Stimulated activated CD4-positive, alpha-beta T cell treated with anti-CD3 and anti-CD28 coated beads, TNF-alpha, amount 100 ng/mL, for 24 hours (primary cell): ENCODE measurements at places on chromosomes 3 and 15.

GRCh38 chr15:67358812-67359211, 104.2 kb downstream of the IQCH start:
- no peak for DNase-seq

- no peak for DNase-seq
Observed at GRCh38 chr3:189040656-189041335, 131.0 kb upstream of the TPRG1 start.

DNA sequence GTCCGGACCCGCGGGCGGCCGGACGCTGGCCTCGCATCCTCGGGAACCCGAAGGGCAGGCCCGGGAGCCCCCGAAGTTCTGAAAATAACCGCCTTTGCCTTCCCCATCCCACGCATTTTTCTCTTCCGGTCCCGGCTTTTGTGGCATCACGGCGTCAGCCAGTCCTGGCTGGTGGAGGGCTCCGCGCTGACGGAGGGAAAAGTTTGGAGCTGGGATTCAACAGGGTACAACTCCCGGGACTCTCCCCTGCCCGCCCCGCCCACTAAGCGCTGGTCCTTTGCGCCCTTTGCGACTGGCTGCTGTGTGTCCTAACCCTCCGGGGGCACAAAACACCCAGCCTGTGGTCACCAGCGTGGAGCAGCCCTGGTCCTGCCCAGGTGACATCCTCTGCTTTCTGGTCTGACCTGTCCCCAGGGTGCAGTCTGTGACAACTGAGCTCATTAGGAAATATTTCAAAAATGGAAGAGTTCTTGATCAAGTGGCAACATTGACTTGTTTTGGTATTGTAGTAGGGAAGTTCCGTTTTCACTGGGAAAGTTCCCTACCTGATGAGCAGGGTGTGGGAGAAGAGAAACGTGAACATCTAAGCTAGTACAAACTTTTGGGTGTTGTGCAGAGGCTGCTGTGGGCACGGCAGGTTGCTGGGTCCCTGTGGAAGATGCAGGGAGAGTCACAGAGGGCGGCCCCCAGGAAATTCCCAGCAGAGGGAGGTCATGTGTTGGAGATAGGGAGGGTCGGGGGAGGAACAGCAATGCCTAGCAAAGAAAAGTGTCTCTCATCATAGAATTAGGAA, 775 bp downstream of the ARNT2 start:
- no peak for DNase-seq

GRCh38 chr3:26236531-26236930, 386.0 kb upstream of the LRRC3B start:
- no peak for DNase-seq

GRCh38 chr3:141811348-141811747, 48.1 kb downstream of the GRK7 start:
- DNase-seq: no peak

- DNase-seq: no peak
Observed at GRCh38 chr3:155859859-155860258, 5.6 kb upstream of the SLC33A1 start.

GRCh38 chr3:99867594-99868310, 50.1 kb downstream of the CMSS1 start:
- no peak for DNase-seq

- no peak for DNase-seq
Observed at GRCh38 chr3:58646503-58646902, 20.1 kb downstream of the FAM3D start.

DNA sequence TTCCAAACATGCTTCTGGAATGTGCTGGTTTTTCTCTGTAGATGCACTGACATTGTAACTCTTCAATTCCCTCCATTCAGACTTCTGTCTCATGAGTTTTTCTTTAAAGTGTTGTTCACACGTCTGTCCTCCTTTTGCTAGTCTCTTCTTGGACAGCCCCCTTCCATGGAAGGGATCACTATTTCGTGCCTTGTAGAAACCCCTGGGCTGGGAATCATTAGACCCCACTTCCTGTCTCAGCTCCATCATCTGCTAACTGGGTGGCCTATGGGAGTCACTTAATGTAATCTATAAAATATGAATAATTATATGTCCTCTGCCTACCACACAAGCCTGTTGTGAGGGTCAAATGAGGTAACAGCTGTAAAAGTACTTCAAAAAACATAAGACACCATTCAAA, 110.6 kb downstream of the THSD4 start:
- DNase-seq: no peak

DNA sequence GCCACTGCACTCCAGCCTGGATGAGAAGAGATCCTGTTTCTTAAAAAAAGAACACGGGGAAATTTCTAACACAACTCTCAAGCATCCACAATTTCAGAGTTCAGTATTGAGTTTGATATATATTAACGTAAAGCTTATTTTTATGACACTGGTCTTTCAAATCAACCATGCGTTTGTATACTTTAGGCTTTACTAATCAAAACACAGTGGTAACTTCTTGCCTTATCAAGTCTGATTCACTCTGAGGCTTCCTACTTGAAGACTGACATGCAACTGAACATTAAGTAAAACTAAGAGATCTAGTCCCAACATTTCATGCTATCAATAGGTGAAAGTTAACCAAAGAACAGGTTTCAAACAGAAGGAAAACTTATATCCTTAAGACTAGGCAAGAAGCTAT, 46.7 kb downstream of the PRTG start:
- DNase-seq: no peak

DNA sequence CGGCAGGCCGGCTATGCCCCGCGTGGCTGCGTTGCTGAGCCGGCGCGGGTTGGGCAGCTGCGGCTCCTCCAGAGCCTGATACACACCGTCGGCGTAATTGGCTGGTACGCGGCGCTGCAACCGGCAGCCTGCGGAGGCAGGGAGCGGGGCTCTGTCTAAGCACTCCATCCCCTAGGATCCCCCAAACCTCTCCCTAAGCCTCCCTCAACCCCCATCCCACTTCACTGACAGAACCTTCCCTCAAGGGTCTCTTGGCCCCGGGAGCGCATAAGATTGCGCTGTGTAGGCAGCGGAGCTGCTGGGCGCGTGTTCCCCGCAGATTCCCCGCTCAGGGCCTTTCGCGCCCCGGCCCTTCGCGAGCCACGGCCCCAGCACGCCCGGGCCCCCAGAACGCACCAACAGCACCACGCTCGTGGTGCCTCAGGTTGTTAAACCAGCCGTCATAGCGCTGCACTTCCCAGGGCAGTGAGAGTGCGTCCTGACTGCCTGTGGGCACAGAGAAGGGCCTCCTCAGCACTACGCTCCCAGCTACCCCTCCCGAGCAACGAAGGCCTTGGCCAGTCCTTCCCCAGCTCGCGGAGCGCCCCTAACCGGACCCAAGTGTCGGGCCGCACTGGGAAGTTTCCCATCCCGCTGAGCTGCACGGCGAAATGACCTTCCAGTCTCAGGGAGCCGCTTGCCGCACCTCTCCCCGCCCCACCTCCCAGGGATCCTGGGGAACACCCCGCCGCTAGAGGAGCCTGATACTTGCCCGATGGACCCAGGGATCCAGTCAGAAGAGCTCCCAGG, 1.2 kb downstream of the DUOX2 start:
- DNase-seq: no peak

- DNase-seq: no peak
Observed at GRCh38 chr3:157718800-157719199, 215.6 kb upstream of the VEPH1 start.

DNA sequence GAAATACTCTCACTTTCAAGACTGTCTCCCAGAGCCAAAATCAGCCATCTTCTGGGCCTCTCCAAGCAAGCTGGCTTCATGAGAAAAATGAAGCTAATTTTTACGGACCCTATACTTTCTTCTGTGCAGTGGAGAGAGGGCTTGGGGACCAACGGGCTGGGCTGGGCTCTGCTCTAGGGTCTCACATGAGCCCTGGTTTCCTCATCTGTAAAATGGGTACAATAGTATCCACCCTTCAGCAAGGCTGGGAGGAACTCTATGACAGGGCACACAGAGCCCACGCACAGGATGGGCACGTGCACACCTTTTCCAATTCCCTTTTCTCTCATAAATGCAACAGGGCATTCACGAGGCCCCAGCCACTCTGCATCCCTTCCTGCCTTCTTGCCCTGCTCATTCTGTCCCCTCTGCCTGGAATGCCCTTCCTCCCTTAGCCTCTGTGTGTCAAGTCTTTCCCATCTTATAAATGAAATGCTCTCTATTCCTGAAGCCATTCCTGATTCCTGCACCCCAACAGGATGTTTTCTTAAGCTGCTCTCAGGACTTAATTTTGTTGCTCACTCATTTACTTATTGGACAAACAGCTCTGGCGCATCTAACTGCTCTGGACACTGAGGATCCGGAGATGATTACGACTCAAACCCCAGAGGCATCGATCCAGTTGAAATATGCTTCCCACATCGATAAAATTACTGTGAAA, 32.9 kb upstream of the SEC13 start:
- DNase-seq: no peak

DNA sequence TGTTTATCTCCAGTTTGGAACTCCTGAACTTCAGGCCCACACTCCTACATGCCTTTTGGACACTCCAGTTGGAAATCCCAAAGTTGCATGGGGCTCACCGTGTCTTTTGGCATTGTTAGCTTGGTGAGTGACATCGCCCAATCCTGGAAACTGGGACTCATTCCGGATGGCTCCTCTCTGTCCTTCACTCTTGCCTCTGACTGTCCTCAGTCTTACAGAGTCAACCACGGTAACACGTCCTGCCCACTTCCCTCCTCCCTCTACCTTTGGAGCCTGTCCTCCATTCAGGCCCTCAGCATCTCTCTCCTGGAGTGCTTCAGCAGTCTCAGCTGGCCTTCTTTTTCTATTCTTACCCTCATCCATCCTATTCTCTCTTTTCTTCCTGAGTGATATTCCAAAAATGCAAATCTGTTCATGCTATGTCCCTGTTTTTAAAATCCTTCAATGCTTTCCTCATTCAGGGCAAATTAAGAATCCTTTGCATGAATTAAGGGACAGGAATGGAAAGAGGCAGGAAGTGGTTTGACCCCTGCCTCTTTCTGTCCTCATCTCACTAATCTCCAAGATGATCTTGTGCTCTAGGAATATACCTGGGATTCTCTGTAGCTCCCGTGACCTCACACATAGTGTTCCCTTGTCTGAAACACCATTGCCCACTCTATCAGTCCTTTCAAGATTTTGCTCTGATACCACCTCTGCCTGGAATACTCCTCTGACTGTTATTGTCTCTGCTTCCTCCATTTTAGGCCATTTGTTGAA, 42.5 kb downstream of the LPP start:
- no peak for DNase-seq

GRCh38 chr3:124519591-124520194, 210.6 kb upstream of the UMPS start:
- DNase-seq: no peak

- no peak for DNase-seq
Observed at GRCh38 chr3:291646-292436, 95.3 kb downstream of the CHL1 start.

DNA sequence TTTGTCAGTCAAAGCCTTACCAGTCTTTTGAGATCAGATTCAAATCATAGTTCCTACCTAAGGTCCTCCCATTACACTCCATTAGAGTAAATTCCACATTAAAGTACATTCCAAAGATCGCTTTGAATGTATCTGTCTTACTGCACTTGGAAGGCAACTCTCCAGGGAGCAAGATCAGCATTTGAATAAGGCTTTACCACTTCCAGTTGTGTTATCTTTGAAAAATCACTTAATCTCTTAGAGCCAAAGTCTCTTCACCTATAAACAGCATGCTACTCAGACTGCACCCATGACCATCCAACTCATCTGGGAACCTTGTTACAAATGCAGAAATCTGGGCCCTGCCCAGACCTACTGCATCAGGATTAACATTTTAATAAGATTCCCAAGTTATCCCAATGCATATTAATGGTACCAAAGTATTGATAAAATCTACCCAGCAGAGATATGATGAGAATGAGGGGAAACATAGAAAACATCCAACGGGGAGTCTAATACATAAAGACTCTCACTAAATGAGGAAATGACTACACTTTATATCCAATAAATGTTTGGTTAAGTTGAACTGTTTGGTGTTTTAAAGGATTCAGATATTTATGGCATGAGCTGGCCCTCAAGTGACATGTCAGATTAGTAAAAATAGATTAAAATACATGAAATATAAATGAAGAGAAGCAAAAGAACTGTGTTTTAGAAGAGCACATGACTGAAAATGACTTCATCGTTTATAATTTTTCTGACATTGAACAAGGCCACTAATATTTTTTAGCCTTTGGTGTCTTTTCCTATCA, 75.9 kb downstream of the TNIK start:
- no peak for DNase-seq

GRCh38 chr3:195855471-195856409, 44.0 kb upstream of the MUC4 start:
- no peak for DNase-seq

DNA sequence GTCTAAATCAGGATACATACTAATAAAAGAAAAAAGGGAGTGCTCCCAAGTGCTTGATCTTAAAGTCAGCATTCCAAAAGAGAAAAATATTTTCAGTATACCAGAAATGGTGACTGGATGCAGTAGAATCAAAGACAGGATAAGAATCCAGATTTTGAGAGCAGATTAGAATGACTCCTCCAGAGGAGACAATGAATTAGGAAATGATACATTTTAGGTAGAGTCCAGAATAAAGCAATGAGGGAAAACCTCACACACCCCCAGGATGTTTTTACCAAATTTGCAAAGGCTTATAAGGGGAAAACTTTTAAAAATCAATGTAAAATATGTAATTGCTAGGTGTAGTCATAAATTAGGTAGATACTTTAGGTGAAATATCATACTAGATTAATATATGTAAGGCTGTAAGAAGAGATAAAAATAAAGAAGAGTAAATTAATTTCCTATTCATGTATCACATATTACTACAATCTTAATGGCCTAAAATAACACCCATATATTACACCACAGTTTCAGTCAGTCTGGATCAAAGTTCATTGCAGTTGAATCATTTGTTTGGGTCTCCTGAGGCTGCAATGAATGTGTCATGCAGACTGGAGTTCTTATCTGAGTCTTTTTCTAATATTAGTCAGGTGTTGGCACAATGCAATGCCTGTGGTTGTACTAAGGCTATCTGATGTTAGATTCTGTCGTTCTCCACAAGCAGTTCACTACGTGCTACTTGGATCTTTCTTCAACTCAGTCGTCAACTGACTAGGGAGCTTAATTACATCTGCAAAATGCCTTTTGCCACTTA, 547.8 kb upstream of the EPHA6 start:
- DNase-seq: no peak

- no peak for DNase-seq
Observed at GRCh38 chr3:133843634-133844033, 38.0 kb downstream of the SRPRB start.

DNA sequence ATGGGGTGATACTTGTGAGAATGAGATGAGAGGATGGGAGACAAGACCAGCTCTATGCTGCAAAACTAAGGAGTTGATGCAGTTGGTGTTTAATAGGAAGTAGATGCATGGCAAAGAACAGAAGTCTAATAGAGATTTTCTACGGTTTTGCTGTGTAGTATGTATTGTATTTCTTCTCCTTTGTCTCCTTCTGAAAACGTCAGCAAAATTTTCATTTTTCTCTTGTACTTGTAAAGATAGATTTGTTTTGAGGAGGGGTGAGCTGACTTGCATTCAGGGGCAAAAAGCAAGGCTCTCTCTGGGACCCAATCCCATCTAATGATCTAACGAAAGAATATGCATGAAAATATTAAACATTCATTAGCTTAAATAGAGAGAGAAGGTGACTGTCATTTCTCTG, 94.6 kb upstream of the NANOGP8 start:
- no peak for DNase-seq

GRCh38 chr3:117192888-117193287, 483.3 kb downstream of the TUSC7 start:
- no peak for DNase-seq
